CD8-positive, alpha-beta T cell (primary cell): ENCODE measurements at places on chromosomes 5 and 9.

- DNase-seq: no peak
Observed at GRCh38 chr5:75152860-75153259, 83.8 kb downstream of the ANKRD31 start.

- no peak for DNase-seq
Observed at GRCh38 chr5:177146891-177147638, 13.5 kb downstream of the NSD1 start.

DNA sequence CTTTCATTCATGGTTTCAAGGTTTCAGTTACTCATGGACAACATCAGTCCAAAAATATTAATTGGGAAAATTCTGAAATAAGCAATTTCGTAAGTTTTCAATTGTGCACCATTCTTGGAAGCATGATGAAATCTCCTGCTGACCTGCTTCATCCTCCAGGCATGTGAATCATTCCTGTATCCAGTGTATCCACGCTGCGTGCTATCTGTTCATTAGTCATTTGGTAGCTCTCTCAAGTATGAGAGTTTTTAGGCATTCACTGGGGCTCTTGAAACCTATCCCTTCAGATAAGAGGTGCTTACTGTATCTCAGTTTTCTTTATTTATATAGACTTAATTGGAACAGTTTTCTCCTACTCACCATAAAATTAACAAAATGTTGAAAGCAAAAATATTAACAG lies 293.0 kb downstream of the CDH12 start:
- DNase-seq: no peak

GRCh38 chr5:13708906-13709305 lies 235.6 kb downstream of the DNAH5 start:
- DNase-seq: no peak

DNA sequence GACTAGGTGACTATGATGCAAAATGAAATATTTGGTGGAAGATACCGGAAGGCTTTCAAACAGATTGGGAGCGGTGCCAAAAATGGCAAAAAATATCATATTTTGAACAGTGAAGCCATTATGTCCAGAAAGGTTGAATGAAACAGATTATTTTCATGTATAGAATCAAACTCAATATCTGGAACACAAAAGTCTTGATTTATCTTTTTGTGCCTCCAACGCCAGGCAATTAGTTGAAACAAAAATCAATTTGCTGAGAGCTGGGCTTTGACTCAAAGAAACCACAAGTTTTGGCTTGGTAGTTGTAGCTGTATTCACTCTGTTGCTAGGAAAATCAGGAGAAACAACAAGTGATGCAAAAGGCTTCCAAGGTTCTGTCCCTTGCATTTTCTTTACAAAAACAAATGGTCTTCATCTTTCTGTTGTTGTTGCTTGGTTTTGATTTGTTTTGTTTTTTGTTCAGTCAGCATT lies 421.7 kb upstream of the TYRP1 start:
- no peak for DNase-seq

- DNase-seq: peak; percentile 18
Observed at GRCh38 chr5:173778152-173778782, 109.9 kb upstream of the CPEB4 start.

- DNase-seq: no peak
Observed at GRCh38 chr9:137319011-137319738, 17.1 kb upstream of the NRARP start.

- no peak for DNase-seq
Observed at GRCh38 chr5:37984300-37984699, 144.5 kb upstream of the GDNF start.

DNA sequence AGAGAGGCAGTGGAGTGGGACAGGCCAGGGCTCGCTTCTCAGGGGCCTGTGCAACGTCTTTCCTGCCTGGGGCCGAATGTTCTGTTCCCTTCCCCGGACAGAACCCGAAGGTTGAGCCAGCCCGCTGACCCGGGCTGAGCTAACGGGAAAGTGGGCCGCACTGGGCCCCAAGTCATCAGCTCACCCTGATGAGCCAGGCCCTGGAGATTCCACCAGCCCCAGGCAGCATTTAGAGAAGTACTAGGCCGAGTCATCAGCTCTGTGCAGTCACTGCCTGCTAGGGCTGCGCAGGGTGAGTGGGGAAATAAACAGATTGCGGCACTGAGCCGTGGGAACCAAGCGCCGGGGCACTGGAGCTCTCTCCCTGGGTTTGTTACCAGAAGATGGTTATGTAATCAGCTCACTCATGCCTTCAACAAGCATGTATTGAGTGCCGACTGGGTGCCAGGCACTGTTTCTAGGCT lies 29.1 kb upstream of the DUSP1 start:
- no peak for DNase-seq

GRCh38 chr5:14929293-14930065 lies 57.9 kb upstream of the ANKH start:
- DNase-seq: no peak

- no peak for DNase-seq
Observed at GRCh38 chr5:173764332-173765028, 123.7 kb upstream of the CPEB4 start.

DNA sequence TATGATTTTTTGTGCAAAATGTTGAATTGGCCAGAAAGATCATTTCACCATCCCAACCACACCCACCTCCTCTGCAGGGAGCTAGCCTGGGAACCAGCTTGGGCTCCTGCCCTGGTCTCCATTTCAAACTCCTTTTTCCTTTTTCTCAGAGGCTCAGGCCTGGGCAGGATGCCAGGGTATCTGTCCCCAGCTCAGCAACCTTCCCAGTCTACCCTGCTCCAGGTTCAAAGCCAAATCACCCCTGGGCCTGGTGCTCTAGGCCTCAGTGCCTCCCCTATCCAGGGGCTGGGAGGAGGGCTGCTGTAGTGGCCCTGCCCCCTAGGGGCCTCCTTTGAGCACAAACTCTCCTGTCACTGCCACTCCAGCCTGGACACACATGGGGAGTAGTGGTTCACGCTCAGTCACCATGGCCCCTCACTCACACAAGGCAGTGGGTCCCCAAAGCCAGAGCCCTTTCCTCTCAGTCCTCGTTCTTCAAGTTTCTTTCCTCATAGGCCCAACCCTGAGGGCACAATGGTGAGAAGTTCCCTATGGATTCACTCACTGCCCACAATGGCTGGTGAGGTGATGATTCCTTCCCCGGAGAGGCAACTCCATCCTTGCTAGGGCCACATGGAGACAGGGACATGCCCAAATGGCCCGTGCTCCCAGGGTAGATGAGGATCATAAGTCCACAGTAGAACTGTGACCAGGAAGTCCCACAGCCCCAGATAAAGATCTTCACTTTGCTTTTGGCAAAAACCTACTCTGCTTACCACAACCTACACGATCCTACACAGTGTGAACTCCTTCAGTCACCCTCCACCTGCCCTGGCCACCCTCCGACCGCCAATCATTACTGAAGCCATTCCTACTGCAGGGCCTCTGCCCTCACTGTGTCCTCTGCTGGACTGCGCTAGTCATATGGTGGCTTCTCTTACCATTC lies 1.6 kb upstream of the ST6GALNAC4 start:
- no peak for DNase-seq

DNA sequence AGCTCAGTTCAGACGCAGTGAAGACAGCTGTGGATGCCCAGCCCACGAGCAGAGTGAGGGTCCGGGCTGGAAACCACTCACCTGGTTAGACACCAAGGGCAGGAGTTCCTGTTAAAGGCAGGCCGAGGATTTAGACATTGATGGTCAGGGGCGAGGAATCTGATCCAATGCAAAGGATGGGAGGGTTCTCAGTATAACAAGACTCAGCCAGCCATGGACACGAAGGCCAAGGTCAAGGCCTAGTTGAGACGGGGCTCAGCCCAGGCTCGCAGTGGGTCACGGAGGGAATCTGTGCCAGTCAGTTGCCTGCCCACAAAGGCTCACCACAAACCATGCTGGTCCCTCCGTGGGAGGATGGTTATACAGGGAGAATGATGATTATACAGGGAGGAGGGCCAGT lies 63.3 kb upstream of the FCN1 start:
- DNase-seq: no peak

GRCh38 chr5:30891660-30892059 lies 301.8 kb upstream of the CDH6 start:
- no peak for DNase-seq

DNA sequence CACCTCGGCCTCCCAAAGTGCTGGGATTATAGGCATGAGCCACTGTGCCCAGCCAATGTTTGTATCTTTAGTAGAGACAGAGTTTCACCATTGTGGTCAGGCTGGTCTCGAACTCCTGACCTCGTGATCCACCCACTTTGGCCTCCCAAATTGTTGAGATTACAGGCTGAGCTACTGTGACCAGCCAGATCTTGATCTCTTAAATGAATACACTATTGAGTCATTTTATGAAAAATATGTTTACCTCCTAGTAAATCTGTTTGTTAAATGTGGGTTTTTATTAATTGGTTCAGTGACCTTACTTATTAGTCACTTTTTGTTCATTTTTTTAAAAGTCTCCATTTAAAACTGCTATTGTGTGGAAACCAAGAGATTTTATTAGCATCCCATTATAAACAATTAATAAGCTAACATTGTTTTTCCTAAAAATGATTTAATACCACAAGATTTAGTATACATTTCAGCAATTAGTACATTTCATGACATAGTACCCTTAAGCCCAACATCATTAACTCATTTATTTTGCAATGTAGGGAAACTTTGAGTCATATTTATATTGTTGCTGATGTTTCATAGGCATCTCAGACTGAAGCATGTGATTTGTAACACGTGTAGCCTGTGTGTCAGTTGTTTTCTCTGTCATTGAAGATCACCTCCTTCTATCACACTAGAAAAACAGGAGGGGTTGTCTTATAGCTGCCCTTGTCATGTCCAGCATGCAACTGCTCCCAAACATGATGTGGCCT lies 261.2 kb downstream of the TAF11L14 start:
- no peak for DNase-seq

- no peak for DNase-seq
Observed at GRCh38 chr5:103108086-103108485, 11.9 kb downstream of the GIN1 start.

DNA sequence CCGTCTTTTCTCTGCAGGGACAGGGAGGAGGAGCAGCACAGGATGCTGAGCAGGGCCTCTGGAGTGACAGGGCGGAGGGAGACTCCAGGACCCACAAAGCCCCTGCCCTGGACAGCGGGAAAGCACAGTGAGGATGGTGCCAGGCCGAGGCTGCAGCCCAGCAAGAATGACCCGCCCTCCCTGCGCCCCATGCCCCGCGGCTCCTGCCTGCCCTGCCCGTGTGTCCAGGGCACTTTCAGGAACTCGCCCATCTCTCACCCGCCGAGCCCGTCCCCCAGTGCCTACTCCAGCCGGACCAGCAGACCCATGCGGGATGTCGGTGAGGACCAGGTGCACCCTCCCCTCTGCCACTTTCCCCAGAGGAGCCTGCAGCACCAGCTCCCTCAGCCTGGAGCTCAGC lies 9.1 kb upstream of the EXOC3 start:
- no peak for DNase-seq

GRCh38 chr5:133783481-133783880 lies 171.1 kb upstream of the FSTL4 start:
- no peak for DNase-seq

DNA sequence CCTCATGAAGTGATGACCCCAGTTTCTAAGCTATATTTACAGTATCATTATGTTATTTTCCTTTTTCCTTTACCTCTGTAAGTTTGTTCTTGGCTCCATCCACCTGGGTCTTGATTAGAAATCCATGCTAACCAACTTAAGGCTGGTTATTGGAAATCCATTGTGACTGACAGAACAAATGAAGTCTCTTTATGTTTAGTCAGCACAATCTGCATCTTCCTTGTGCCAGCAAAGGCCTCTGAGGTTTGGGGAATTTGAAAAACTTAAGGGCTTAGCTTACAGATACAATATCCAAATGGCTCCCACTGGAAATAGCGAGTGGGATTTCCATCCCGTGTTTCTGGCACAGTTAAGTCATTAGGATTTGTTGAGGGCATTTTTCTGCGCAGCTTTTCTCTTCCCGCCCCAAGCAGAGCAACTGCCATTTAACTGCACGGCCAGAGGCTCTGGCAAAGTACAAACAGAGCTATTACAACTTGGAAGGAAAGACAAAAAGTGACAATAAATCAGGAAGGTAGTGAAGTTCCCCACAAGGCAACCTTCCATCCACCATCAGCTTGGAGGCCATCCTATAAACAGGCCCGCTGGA lies 64.2 kb downstream of the DCP2 start:
- no peak for DNase-seq

DNA sequence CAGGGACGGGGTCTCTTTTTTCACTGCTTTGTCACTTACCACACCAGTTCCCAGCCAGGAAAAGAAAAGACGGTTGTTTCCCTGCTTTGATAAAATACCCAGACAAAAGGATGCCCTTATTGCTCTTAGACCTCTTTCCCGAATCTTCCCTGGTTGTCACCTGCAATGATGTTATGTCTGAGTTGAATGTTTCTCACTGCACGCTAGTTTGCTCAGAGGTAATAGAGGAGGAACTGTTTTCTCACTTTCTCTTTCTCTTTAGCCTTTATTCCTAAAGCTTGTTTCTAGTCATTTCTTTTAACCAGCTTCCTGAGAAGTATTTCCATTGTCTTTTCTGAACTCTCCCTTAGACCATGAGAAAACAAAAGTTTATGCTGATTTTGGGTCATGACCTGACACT lies 32.9 kb downstream of the ACER2 start:
- DNase-seq: no peak

- DNase-seq: no peak
Observed at GRCh38 chr5:43233946-43234345, 41.9 kb downstream of the NIM1K start.

DNA sequence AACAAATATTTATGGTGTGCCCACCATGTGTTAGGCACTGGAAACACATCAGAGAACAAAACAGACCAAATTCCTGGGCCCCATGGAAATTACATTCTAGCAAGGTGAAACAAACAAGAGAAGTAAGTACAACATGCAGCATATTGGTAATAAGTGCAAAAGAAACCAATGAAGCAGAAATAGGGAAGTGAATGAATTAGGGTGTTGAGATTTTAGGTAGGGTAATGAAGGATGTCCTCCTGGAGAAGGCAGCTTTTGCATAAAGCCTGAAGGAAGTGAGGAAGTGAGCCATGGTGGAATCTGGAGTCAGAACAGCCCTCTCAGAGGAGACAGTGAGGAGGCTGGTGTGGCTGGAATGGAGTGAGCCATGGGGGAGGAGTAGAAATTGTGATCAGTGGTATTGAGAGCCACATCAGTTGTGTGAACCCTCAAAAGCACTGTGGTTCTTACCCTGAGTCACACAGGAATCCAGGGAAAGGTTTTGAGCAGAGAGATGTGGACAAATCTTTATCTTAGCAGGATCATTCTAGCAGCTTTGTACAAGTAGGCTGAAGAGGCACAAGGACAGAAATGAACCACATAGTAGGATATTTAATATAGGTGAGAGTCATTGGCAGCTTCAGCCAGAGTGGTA lies 52.7 kb upstream of the ARL15 start:
- DNase-seq: no peak

- no peak for DNase-seq
Observed at GRCh38 chr9:23622396-23622795, 203.6 kb downstream of the ELAVL2 start.

- DNase-seq: no peak
Observed at GRCh38 chr5:76845890-76846289, 3.9 kb upstream of the S100Z start.

- DNase-seq: no peak
Observed at GRCh38 chr5:82560561-82560960, 282.4 kb upstream of the RPS23 start.

DNA sequence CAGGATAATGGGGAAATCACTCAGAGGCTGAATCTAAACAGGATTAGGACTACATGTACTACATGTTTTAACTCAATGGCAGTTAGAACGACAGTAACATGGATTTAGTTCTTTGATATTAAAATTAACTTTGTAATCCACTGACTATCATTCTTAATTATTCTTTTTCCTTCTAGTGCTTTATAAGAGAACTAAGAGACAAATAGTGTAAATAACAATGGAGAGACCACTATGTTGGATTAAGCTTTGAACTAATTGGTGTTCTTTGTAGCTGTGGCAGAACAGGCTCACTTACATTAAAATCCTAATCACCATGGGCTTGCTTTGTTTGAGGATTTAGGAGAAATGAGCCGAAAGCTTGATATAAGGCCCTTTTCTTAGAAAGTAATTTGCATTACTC lies 18.8 kb downstream of the NMRK1 start:
- DNase-seq: no peak
